ENCODE measurements at places on chromosomes 16 and 17.

DNA sequence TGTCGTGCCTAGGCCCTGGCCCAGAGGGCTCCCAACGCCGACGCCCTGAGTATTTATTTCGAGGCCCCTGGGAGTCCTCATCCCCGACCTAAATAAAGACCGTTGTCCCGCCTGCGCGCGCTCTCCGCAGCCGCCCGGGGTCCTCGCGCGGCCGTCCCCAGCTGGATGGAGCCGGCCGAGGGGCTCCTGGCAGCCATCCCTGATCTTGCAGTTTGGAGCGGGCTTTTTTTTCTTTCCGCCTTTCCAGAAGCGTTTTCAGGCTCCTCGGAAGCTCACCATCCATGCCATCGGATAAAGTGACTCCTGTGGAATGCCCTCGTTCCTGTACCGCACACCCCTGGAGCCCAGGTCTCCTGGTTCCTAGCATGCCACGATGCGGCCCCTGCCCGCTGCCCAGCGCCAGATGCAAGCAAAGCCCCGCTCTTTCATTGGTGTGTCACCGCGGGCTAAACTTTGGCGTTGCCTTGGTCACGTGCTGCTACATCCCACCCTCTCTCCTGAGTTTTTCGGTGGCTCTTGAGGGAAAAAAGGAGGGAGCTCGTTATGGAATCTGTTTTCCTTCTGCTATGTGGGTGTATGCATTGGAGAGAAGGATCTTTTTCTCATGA is 716 bp downstream of the TMEM94 start:
- DNase-seq, result peak; percentile 94

- no peak for DNase-seq
Observed at GRCh38 chr17:39926135-39926587, 1.2 kb downstream of the ORMDL3 start.

DNA sequence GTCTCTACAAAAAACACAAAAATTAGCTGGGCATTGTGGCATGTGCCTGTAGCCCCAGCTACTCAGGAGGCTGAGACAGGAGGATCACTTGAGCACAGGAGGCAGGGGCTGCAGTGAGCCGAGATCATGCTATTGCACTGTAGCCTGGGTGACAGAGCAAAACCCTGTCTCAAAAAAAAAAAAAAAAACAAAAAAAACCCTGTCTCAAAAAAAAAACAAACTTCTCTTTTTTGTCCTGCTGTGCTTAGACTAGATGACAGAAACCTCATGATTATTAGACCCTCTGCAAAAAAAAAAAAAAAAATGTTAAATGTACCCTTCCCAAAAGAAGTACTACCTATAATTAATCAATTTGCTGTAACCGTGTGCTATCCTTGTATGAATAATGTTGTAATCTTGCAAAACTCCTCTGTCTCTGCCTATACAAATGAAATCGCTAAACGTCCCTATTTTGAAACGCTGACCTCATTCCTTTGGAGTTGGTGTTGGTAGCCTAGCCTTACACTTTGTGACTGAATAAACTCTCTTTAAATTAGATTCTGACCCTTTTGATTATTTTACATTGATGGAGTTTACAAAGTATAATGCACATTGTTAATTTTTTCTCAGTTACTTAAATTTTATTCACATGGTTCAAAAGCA is 13.6 kb upstream of the DHRS7B start:
- no peak for DNase-seq

DNA sequence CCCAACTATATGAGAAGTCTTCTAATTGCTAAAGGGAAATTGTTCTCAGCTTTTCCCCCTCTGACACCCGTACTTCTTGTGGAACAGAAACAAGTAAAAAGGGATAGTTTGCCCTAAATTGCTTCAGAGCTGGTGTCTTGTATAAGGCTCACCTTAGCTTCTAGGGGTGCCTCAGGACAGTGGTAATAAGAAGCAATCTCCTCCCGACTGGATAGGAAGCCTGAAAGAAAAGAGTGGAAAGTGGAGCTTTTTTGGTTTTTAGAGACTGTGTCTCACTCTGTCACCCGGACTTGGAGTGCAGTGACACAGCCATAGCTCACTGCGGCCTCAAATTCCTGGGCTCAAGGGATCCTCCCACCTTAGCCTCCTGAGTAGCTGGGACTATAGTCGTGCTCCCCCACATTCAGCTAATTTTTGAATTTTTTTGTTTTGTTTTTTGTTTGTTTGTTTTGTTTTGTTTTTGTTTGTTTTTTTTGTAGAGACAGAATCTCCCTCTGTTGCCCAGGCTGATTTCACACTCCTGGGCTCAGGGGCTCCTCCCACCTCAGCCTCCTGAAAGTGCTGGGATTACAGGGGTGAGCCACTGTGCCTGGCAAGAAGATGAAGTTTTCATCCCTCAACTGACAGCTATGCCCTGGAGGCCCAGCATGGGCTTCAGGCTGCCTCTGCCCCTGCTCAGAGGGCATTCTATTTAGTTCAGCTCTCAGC is 3.4 kb downstream of the TAT start:
- DNase-seq, result no peak

- no peak for DNase-seq
Observed at GRCh38 chr16:75248536-75249380, 2.7 kb downstream of the BCAR1 start.

DNA sequence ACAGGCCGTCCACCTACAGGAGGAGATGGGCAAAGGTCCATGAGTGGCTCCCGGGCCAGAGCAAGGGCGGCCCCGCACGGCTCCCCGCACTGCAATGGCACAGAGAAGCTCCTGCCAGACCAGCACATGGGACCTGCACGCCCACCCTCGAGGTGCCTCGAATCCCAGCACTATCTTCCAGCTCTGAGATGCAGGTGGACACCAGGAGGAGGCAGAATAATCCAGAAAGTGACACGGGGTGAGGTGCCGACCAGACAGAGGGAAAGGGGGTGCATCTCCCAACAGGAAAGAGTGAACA is 26.5 kb upstream of the C16orf95 start:
- DNase-seq, result no peak

DNA sequence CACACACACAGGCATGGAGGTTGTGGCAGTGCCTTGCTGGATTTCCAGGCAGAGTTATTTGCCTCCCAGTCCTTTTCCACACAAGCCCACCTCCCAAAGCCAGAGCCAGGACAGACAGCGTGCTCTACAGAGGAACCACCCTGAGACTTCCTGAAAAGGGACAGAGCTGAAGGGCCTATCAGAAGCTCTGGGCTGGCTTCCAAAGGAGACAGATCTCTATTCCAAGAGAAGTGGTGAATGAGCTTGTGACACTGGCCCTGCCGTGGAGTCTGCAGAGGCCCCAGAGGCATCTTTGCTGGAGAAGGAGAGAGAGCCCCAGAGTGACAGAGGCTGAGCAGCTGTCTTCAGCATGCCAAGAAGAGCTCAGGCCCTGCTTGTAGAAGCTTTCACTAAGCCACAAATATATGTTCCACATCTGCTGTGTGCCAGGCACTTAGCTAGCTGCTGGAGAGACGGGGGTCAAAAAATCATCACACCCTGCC is 8.3 kb upstream of the LPCAT2 start:
- DNase-seq, result no peak
